ENCODE measurements at places on chromosomes 12 and 14.
A peak's percentile ranks its signal among the peaks of the same experiment; 100 is the strongest.

DNA sequence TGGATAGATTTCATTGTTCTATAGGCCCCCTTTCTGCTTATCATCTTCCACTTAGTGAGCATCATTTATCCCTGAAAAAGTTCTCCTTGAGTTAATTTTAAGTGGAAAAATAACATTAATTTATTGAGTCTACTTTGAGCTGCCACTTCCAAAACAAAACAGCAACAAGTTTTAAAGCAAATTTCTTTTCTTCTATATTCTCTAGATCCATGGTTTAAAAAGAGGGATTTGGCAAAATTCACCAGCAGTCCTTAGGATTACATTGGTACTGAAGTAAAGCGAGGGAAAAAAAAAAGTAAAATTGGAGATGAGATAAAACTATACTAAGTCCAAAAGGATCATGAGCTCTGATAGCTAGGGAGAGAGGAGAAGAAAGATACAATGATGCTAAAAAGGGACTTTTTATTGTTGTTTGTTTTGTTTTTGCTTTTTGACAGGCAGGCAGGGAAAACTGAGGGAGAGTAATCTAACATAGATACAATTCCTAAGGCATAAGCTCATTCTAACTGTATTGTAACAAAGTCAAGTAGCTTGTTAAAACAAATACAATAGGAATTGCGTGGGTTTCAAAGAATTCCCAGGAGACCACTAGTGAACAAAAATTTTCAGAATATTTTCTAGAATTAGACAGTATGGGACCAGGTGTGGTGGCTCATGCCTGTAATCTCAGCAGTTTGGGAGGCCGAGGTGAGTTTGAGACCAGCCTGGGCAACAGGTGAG is 19.2 kb upstream of the PLEKHA5 start:
- DNase-seq, result no peak

DNA sequence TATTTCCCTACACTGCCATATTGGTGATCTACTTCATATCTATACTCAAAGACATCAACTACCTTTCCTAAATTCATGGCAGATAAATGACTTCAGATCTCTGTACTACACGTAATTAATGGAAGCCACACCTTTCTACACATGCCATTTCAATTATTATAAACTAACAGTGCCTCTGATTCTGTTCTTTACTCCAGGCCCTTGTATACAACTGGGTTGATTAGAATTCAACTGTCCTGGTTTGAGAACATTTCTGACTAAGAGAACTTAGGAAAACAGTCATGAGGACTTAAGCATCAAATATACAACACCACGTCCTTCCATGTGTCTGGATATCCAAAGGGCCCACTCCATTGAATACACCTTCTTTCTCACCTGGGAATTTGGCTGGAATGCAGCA is 1.8 kb downstream of the ACIN1 start:
- no peak for DNase-seq

DNA sequence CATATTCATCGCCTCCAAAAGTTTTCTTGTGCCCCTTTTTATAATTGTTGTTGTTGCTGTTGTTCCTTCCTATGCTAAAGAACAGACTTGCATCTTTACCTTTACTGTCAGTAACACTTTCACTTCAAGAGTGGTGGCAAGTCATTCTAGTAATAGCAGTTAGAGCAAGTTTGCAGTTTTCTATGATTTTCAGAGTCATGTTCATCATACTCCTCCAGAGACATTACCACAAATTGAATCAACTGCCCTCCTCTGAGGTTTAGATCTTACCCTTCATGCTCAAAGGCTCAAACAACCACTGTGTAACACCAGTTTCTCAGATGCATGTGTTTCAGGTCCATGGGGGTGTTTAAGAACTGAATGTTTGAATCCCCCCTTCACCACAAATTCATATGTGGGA is 763.4 kb downstream of the LRFN5 start:
- DNase-seq, result no peak

GRCh38 chr14:99415496-99416281 is 65.0 kb downstream of the SETD3 start:
- peak; percentile 37 for DNase-seq

DNA sequence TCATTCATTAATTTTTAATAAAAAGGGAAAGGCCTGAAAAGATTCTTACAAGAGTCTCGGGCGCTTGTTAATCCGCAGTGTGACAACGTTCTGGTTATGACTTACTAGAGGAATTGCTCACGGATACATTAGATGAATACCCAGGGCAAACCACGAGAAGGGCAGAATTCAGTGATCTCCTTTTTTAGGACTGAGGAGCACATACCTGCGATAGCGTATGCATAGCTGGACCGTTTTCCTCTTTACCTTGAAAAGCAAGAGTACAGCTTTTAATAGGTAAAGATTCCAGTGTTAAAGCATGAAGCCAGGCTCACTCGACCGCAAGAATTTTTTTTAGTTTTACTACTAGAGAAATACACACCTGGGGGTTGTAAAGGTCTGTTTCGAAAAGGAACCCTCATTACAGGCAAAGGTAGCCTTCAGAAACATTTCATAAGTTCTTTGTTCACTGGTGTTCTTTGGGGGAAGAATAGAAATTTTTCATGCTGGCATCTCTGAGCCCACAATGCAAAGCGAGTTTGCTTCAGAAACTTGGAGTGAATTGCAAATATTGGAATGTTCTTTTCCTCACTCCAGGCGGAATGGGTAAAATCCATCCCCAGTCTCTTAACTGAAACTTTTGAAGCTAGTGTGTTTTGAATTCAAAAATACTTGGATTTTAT is 953 bp downstream of the MAPK1IP1L start:
- DNase-seq, result no peak

DNA sequence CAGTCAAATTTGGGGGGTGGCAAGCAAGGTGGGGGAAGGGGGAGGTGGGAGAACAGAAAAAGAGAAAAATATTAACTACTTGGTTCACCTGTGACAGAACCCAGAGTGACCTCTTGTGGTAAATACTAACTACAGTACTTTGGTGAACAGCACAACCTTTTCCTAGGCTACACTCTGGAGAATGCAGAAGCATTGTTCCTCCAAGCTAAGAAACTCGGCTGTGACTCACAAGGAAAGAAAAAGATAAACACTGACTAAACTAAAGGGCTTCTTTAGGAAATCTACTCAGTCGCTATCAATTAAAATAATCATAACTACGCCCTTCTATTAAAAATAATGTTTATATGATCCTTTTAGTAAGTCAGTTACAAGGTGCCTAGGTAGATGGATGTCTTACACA is 5.4 kb downstream of the KCNH5 start:
- DNase-seq, result no peak

DNA sequence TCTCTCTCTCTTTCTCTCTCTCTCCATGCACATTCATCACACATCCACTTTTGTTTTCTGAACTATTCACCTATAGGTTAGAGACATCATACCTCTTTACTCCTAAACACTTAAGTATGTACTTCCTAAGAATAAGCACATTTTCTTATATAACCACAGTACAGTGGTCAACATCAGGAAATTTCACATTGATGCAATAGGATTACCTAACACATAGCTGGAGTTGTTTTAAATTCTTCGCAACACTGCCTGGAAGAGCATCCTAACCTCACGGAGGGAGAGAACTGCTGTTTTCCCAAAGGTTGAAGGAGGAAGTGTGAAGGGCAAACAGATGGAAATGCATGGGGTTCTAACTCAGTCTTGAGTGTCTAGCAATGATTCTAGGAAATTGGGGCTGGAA is 159.2 kb downstream of the SYT1 start:
- no peak for DNase-seq

DNA sequence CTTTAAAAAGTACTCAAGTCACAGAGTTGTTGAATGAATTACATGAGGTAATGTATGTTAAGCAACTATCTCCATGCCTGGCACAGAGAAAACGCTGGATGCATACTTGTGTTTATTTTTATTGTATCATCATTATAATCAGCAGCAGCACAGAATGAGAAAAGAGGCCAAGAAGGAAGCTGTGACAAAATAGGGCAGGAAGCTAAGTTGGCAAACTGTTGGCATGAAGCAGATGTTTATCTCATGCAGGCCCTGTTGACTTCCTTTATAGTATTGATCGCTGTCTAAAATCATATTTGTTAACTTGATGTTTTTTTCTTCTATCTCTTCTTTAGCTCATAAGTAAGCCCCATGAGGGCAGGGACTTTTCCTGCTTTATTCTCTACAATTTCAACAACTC is 466.6 kb downstream of the TRHDE start:
- DNase-seq, result no peak

GRCh38 chr14:35883677-35884293 is 57.6 kb downstream of the BRMS1L start:
- no peak for DNase-seq

- no peak for DNase-seq
These were observed 597 bp downstream of the SVOP start for GRCh38 chr12:109020146-109020795.

DNA sequence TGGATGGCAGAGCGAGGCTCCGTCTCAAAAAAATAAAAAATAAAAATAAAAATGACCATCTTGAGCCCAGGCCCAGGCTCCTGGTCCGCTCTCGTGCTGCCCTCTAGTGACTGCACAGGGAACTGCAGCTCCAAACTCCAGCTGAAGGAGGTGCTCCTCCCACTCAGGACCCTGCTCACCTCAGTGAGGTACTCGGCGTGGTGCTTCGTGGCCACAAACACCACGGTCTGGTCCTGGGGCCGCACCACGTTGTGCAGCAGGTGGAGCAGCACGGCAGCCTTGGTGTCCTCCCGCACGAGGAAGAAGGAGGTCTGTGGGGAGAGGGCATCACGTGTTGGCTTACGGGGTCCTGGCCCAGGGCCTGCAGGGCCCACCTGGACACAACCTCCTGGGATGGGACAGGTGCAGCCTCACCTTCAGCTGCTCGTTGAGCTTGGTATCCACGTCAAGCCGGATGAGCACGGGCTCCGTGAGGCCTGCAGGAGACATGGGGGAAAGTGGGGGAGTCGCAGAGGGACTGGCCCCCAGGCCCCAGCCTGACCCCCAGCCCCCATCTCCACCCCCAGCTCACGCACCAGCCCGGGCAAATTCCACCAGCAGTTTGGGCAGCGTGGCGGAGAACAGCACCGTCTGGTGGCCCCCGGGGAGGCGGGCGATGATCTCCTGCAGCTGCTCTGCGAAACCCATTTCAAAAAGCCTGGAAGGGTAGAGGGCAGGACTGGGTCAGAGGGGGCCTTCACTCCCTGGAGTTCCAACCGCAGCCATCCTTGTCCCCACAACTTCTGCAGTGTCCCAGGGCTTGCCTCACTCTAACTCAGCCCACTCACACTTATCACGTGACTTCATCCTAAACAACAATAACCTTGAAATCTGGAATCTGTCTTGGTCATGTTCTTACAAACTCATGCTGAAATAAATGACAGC is 10.6 kb downstream of the DDX54 start:
- DNase-seq, result peak; percentile 40

DNA sequence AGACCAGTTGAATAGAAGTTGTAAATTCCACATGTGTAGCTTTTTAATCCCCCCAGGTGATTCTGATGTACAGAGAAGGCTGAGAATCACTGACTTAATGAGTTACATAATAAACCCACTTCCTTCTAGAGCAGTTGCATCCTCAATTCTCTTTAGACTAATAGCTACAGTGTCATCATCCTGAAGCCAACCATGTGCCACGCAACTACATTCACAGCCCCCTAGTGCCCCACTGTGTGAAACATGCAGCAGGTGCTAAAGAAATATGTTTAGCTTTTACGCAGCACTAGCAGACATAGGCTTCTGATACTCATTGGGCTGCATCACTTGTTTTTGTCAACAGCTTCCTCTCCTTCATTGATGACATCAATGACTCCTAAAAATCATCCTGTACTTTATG is 1168.3 kb downstream of the BCL11B start:
- DNase-seq, result no peak

Measured in T-helper 22 cell (primary cell).